Aorta (tissue), 5 donors: ENCODE measurements at places on chromosomes 13 and 19. TPM values are rescaled to one million over a fixed set of nuclear protein-coding genes. Genes with fewer than 3 reads are reported as not detected.
A peak's percentile ranks its signal among the peaks of the same experiment; 100 is the strongest.

DNA sequence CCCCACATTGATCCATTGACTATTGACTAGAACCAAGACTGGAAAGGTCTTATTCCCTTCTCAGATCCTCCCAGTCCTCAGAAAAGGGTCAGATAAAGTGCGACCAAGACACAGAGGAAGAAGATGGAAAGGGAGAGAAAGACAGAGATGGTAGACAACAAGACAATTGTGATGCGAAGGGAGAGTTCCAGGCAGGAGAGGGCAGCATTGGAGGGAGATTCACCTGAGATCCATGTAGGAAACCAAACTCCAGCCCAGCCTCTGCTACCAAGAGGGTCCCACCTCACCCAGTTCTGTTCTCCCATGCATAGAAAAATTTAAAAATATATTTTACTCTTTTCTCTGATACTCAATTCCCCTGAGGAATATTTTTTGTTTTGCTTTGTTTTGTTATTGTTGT is 67.3 kb upstream of the TSHZ3 start:
- no peak overlapping the region for H3K4me3 ChIP-seq
- DNase-seq = no peak
- H3K36me3 ChIP-seq = no peaks in the 10 kb centered on the region
- H3K27me3 ChIP-seq = no peaks in the 10 kb centered on the region
- H3K4me1 ChIP-seq = no peaks in the 10 kb centered on the region

DNA sequence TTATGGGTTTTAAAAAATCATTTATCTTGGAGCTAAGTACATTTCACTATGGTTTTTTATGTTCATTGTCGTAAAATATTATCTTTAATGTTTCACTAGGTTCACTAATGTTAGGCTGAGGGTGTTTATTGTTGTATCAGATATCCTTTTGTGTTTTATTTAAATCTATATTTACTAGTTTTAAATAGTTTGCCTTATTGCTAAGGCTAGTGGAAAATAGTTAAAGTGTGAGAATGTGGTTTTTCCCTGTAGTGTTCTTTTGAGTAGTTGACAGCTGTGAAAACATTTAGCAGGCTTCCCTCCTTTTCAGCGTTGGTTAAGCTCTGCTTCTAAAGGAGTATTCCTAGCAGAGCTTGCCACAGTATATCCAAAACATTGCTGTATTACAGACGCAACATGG is 139.0 kb downstream of the TM9SF2 start:
- no peak overlapping the region for H3K27ac ChIP-seq
- H3K27me3 ChIP-seq = no peaks in the 10 kb centered on the region
- no peaks in the 10 kb centered on the region for H3K36me3 ChIP-seq
- no peak overlapping the region for H3K4me3 ChIP-seq
- no peak for DNase-seq
- no peaks in the 10 kb centered on the region for H3K4me1 ChIP-seq

- no peaks in the 10 kb centered on the region for H3K27me3 ChIP-seq
- no peaks in the 10 kb centered on the region for H3K4me1 ChIP-seq
- H3K27ac ChIP-seq = no peak overlapping the region
- H3K36me3 ChIP-seq = no peaks in the 10 kb centered on the region
Measured at GRCh38 chr13:44734201-44734707, 158.1 kb upstream of the TSC22D1 start.

- DNase-seq = no peak
- H3K27me3 ChIP-seq = no peaks in the 10 kb centered on the region
- no peak overlapping the region for H3K27ac ChIP-seq
- H3K4me1 ChIP-seq = no peaks in the 10 kb centered on the region
- no peaks in the 10 kb centered on the region for H3K36me3 ChIP-seq
- H3K4me3 ChIP-seq = no peak overlapping the region
Measured at GRCh38 chr19:15498910-15499309, 9.4 kb upstream of the CYP4F22 start.

DNA sequence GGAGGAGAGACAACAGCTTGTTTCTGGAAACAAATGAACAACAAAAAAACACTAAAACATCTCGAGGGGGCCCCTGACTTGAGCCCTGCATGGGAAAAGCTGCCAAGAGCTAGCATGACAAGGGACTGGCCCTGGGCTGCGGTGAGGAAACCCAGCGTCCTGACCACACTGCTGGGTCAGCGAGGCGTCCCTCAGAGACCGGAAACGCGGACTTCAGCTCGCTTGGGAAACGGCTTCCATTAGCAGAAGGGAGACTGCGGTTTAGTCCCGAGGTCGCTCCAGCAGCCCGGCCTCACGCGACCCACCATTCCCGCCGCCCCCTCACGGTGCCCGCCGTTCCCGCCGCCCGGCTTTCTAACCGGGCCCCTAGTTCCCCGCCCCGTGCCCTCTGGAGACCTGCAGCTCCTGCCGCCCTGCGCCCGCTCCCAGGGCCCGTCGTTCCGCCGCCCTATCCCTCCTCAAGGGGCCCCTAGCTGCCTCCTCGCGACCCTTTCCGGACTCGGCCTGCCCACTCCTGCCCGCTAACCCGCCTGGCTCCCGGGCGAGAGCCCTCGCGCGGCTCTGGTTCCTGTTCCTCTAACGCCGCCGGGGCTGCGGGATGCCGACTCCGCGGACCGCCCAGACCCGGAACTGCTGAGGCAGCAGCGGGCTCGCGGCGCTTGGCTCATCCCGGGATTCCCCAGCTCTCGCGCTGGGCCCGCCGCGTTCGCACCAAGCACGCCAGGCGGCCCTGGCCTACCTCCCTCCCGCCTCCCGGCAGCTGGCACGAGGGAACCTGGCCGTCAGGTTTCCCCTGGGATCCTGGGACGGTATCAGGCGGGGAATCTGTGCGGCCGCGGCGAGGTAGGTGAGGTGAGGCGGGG is at the start of gene CCDC122:
CCDC122 (minus strand) TSS at position 849 of the 863 bp plus-strand sequence. CDS start 10,364 bp downstream, outside the sequence.
- H3K27ac ChIP-seq = peak within 1 kb of the TSS; percentile 34
- no peaks in the 10 kb centered on the region for H3K36me3 ChIP-seq
- DNase-seq = peak; percentile 95
- peak within 1 kb of the TSS; percentile 42 for H3K4me3 ChIP-seq

GRCh38 chr19:54179921-54180461 is 7.0 kb upstream of the TMC4 start:
- no peaks in the 10 kb centered on the region for H3K4me1 ChIP-seq
- no peaks in the 10 kb centered on the region for H3K36me3 ChIP-seq
- DNase-seq = peak; percentile 35
- no peak overlapping the region for H3K27ac ChIP-seq
- H3K4me3 ChIP-seq = no peak overlapping the region

- no peak overlapping the region for H3K4me3 ChIP-seq
- no peak overlapping the region for H3K27ac ChIP-seq
- H3K4me1 ChIP-seq = no peaks in the 10 kb centered on the region
- no peak for DNase-seq
Measured at GRCh38 chr13:113471844-113472243, 18.6 kb upstream of the ADPRHL1 start.

DNA sequence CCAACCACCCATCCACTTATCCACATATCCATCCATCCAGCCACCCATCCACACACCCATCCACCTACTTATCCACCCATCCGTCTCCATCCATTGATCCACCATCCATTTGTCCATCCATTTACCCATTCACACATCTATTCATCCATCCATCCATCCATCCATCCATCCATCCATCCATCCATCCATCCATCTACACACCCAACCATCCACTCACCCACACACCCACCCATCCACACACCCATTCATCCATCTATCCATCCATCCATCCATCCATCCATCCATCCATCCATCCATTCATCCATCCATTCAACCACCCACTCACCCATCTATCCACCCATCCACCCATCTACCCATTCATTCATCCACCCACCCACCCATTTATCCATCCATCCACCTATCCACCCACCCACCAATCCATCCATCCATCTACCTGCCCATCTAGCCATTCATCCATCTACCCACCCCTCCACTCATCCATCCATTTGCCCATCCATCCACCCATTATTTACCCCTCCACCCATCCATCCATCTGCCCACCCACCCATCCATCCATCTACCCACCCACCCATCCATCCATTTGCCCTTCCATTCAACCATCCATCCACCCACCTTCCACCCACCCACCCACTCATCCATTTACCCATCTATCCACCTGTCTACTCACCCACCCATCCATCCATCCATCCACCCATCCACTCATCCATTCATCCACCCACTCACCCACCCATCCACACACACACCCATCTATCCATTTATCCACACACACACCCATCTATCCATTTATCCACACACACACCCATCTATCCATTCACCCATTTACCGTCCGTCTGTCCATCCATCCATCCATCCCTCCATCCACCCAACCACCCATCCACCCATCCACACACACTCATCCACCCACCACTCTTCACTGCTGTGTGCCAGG is 2.5 kb upstream of the TMPRSS9 start:
- no peak for DNase-seq
- H3K27ac ChIP-seq = no peak overlapping the region
- no peaks in the 10 kb centered on the region for H3K36me3 ChIP-seq
- no peaks in the 10 kb centered on the region for H3K4me1 ChIP-seq
- no peak overlapping the region for H3K4me3 ChIP-seq
- no peaks in the 10 kb centered on the region for H3K27me3 ChIP-seq

DNA sequence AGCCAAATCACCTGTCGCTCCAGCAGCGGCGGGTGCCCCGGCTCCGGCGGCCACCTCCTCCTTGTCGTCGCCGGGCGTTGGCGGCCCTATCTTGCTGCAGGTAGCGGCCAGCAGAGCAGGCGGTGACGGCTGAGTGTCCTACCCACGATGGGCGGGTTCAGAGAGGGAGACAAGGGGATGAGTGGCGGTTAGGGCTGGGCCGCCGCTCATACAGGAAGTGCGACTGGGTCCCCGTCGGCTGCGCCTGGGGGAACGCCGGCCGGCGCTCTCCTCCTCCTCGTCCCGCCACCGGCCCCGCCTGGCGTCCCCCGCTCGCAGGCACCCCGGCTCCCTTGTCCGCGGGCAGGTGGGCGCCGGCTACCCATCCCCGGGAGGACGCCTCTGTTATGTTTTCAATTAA is 1692.0 kb downstream of the SLITRK5 start:
- no peak for DNase-seq
- H3K4me3 ChIP-seq = no peak overlapping the region
- no peaks in the 10 kb centered on the region for H3K27me3 ChIP-seq
- H3K27ac ChIP-seq = no peak overlapping the region
- H3K4me1 ChIP-seq = no peaks in the 10 kb centered on the region
- no peaks in the 10 kb centered on the region for H3K36me3 ChIP-seq

DNA sequence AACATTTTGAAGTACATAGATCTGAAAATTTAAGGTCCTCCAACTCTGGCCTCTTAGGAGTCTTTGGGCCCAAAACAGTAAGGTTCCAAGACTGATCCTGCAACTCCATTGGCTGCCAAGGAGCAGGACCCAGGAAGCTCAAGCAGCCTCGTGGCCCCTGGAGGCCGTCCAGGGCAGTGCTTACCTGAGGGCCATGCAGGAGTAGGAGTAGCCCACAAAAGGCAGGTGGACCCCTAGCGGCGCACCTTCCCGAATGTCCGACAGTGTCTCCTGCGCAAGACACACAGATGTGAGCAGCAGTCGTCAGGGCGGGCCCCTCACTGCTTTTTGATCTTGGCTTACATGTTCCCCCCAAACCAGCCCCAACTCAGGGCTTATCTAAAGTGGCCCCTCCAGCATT is 5.7 kb upstream of the SIX5 start:
- H3K27ac ChIP-seq = no peak overlapping the region
- no peaks in the 10 kb centered on the region for H3K27me3 ChIP-seq
- H3K36me3 ChIP-seq = no peaks in the 10 kb centered on the region
- no peak overlapping the region for H3K4me3 ChIP-seq

- H3K27ac ChIP-seq = no peak overlapping the region
- no peaks in the 10 kb centered on the region for H3K27me3 ChIP-seq
- H3K4me3 ChIP-seq = no peak overlapping the region
Measured at GRCh38 chr19:19502808-19503602, 12.3 kb downstream of the TSSK6 start.

DNA sequence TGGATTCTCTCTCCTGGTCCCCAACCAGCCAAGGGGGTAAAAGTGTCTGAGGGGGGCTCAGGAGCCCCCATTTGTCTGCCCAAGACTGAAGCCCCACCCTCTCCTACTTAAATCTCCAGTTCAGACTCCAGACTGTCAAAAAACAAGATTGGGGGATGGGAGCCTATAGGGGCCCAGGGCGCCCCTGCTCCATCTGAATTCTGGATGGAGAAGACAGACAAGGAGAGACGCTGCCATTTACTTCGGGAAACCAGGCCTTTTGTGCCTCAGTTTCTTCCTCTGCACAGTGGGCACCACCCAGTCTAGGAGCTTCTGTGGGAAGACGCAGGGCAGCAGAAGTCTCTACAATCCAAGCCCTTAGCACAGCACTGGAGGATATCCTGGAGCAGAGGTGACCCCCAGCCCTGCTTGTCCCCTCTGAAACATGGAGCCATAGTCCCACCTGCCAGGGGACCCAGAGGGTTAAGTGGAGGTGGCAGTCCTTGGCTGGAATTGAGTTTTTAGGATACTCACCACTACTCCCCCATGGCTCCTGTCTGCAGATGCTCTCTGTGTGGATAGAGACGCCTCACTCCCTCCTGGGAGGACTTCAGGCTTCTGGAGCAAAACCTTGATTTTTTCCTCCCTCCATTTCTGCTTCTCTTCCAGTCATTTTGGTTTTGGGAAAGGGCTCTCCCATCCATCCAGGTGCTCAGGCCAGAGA is 1.7 kb upstream of the CRLF1 start:
- H3K4me1 ChIP-seq = no peaks in the 10 kb centered on the region
- H3K27ac ChIP-seq = no peak overlapping the region
- no peak for DNase-seq
- no peaks in the 10 kb centered on the region for H3K27me3 ChIP-seq
- H3K4me3 ChIP-seq = no peak overlapping the region
- no peaks in the 10 kb centered on the region for H3K36me3 ChIP-seq

DNA sequence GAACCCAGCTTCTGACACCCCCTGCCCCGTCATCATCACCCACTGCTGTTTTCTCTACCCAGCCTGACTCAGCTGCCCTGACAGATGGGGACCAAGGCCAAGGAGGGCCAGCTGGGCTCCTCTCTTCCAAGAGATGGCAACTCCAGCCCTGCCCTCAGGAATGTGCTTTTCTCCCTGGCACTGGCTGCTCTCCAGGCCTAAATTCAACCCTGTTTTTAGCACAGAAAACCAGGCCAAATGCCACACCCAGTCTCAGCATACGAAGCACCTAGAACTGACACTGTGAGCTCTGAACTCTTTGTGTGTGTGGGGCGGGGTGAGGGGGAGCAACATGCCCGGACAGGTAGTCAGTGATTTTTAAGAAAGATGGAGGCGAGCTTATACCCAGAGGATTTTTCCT is 23.4 kb upstream of the IGFL1 start:
- no peak overlapping the region for H3K4me3 ChIP-seq
- DNase-seq = peak; percentile 26
- no peak overlapping the region for H3K27ac ChIP-seq

GRCh38 chr13:78841358-78841963 is 182.5 kb upstream of the OBI1 start:
- H3K4me1 ChIP-seq = no peaks in the 10 kb centered on the region
- H3K4me3 ChIP-seq = no peak overlapping the region
- H3K36me3 ChIP-seq = no peaks in the 10 kb centered on the region
- no peaks in the 10 kb centered on the region for H3K27me3 ChIP-seq
- H3K27ac ChIP-seq = no peak overlapping the region

SGCG gene
- total RNA-seq = 2.6 TPM

ZNF888 gene
- 4.2 TPM for total RNA-seq

ALOX5AP gene
- 37.7 TPM for total RNA-seq

PLIN4 gene
- total RNA-seq = 7.4 TPM

GAMT gene
- total RNA-seq = 7.9 TPM

PGLYRP1 gene
- total RNA-seq = not detected

ADPRHL1 gene
- 2.4 TPM for total RNA-seq

ZNF536 gene
- 0.62 TPM for total RNA-seq

CLEC4G gene
- 2.8 TPM for total RNA-seq

PSG6 gene
- total RNA-seq = not detected

TGFB1 gene
- 81.6 TPM for total RNA-seq
